ENCODE measurements at places on chromosomes 16 and 17.
A peak's percentile ranks its signal among the peaks of the same experiment; 100 is the strongest.

GRCh38 chr16:65846210-65846602 is 520.3 kb upstream of the CDH5 start:
- no peak for DNase-seq

- no peak for DNase-seq
Observed at GRCh38 chr17:19574956-19575355, 41.3 kb downstream of the SLC47A1 start.

DNA sequence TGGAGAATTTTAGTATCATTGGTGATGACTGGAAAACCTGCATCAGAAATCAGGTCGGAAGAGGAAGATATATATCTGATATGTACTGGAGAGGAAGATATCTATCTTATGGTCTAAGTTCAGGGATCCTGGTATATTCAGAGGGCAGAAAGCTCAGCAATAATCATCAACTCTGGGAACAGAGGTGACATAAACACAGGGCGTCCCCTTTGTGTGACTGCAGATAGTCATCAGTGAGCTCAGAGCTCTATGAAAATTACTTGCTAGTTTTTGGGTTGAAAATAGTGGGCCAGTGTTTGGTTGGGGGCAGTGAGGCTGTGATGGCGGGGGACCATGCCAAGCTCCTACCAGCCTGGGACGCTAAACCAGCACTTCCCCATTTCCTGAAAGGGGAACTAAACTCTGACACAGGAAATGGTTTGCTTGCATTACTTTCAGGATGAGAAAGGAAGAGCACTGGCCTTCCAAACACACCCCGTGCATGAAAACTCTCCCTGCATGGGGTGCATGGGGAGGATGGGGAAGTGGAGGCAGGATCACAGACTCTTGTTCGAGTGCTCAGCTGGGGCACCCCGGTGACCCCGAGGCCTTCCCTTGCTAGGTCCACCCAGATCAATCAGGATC is 15.8 kb downstream of the NOD2 start:
- no peak for DNase-seq

DNA sequence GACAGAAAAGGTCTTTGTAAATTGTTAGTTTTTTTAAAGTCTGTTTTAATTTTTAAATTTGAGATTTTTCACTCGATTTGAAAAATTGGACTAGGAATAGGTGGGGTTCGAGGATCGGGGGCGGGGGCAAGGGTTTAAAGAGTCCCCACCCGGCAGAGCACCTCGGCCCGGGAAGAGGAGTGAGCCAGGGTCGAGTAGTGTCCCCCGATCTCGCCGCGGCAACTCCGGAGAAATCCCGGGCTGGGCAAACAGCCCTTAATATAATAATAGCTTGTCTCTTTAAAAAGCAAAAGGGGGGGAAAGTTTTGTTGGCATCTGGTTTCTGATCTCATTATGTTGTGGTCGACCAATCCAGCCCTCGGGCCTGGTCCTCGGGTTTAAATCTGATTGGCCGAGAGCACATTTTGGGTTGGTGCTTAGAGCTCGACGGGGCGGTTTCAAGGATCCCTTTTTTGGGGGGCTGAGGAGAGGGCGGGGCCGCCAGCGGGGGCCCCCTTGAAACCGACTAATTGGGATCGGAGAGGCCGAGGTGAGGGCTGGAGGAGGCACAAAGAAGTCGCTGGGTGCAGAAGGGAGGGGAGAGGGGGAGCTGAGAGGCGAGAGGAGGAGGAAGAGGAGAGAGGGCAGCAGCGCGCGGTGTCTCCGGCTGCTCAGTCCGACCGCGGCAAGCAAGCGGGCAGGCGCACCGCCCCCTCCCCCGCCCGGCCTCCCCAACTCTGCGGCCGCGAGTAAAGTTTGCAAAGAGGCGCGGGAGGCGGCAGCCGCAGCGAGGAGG is at the start of gene FZD2:
Gene FZD2 (plus strand): TSS at position 653 of the 775 bp plus-strand sequence. CDS start 205 bp downstream, outside the sequence.
- DNase-seq = peak; percentile 99

DNA sequence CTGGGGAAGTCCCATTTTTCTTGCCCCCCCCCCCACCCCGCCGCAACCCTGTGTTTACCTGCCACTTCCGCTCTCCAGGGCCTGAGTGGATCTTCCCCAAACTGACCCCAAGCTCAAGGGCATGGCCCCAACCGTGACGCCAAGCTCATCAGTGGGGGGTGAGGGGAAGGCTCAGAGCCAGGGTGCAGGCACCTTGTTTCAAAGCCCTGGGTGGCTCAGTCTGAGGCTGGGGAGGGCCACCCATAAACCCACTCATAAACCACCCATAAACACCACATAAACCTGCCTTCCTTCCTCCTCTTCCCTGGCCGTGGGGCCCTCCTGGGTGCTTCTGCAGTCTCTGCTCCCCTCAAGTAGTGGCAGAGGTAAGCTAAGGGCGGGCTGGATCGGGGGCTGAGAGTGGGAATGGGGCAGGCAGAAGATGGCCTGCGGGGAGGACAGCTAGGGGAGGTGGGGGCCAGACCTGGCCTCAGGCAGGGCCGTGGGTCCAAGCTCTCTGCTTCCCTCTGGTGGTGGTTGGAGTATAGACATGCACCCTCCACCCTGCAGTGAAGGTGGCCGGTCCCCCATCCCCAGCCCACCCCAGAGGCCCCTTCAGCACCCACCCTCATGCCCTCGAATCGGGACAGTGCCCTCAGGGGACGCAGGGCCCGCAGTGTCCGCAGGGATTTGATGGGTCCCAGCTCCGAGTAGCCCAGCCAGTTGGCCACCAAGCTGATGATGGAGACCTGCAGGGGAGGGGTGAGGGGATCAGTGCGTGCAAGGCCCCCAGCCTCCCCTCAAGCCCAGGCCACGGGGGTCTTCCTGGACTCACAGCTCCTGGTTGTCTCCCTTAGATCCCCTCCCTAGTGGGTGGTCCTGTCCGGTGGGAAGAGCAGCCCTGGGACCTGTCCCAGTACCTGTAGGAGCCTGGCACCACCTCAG is 14.6 kb upstream of the CD79B start:
- peak; percentile 54 for DNase-seq

- DNase-seq = no peak
Observed at GRCh38 chr17:43383826-43384475, 14.8 kb upstream of the ARL4D start.

DNA sequence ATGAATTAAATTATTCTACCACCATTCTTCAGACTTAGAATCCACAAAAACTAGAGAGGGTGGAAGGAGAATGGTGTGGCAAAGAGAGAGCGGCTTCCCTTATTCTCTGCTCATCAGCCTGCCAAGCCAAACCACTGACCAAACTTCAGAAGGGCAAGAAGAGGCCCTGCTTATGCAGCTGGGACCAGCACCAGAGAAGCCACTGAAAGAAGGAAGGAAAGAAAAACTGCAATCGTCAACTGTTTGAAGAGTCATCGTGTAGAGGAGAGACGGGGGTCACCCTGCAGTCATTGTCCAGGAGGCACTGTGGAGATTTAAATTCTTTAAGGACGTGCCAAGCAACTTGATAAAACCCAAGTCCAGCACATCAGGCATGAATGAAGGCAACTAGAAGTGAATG is 15.6 kb downstream of the PMP22 start:
- DNase-seq = no peak

Measured in NCI-H69 (cell line).